ENCODE measurements at places on chromosomes 2 and 18.

DNA sequence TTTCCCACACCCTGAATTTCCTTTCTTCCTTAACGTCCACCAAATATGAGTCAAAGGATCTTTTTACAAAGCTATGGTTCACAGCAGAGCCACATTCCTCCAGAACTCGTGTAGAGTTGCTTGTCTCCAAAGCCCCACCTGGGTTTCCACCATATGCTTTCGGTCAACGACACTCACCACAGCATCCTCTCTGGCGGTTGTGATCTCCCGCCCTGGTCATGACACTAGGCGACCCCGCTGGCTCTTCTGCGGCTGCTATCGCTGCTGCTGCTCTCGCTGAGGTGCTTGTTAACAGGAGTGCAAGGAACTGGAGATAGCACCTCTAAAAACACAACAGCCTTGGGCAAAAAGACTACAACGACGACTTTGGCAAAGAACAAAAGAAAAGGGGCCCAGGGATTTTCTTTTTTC is 340 bp downstream of the SLC40A1 start:
- peak; percentile 43 for DNase-seq

- DNase-seq = no peak
Observed at GRCh38 chr18:11155034-11155759, 5.8 kb upstream of the PIEZO2 start.

DNA sequence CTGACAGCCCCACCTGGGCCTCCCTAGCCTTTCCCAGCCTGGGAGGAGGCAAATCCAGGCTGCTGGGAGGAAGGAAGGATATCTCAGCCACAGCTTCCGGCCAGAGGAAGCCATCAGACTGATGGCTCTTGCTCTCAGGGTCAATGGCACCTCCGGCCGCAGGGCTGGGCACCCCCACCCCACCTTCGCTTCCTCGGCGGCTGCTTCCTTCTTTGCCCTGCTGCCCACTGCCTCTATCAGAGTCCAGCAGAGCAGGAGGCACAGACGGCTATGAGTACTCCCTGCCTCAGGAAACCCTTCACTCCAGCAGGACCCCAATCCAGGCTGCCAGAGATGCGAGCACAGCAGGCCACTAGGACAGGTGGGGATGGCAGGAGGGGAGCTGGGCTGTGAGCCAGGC is 3.3 kb downstream of the SEMA4C start:
- DNase-seq = no peak

DNA sequence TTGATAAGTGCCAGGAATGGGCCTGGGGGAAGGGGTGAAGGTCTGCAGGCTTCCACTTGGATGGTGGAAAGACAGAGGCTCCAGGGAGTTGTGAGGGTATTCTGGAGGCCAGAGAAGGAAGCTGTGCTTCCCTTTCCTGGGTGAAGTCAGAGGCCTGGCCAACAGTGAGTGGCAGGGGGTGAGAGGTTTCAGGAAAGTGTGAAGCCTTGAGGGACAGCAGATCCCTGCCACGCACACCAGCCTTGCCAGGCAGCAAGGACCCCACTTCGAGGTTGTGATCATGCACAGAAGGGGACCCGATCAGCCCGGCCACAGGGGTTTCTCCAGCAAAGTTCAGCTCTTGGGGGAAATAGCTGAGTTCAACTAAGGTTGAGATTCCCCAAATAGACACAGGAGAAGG is 66.5 kb downstream of the SMAD7 start:
- DNase-seq = no peak

GRCh38 chr2:135617501-135618015 is 86.3 kb downstream of the R3HDM1 start:
- no peak for DNase-seq
